ENCODE measurements at places on chromosomes 12 and 14.

DNA sequence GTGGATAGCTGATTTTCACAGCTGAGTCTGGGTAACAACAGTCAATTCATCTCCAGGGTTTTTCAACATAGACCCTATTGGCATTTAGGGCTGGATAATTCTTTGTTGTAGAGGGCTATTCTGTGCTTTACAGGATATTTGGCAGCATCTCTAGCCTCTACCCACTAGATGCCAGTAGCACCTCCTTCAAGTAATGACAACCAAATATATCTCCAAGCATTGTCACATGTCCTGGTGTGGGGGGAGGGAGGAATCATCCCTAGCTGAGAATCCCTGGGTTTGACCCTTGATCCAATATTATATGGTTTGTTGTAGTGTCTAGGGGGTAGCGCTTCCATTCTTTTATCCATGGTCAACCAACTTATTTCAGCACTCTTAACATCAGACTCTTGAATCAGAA lies 157.2 kb downstream of the ANO4 start:
- DNase-seq = no peak

DNA sequence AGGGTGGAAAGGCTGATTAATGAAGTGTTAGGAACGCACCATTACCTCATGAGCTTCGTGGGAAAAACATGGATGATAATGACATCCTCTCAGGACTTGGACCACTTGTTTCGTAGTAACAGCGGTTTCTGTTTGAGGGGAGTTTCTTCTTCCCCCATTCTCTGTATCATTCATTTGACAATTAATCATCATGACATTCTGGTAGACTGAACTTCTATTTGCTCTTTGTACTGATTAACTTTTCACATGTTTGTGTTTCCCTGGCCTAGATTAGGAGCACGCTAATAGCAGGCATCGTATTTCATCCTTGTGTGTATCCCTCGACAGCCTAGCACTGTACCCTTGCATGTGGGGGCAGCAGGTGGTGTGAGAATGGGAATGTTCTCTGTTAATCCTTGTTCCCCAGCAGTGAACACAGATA lies 8.0 kb downstream of the LRRC74A start:
- DNase-seq = no peak

GRCh38 chr12:14390870-14391530 lies 25.5 kb downstream of the ATF7IP start:
- DNase-seq = peak; percentile 72

- DNase-seq = peak; percentile 71
These were observed 12.0 kb upstream of the BLTP3B start for GRCh38 chr12:100154474-100155247.

DNA sequence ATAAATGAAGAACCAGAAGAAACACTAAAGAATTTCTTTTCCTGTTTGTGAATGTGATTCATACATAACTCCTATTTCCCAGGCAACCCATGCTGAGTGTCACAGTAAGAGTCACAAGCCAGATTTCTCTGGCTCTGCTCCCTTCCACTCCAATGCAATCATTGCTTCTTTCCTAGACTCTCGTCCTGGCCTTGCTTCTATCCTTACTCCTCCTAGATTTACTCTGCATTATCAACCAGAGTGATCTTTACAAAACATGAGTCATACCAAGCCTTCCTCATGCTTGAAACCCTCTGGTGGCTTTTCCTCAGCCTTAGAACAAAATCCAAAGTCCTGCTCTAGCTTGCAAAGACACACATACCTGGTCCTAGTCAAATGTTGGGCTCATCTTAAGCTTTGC lies 13.3 kb downstream of the IL22 start:
- no peak for DNase-seq

DNA sequence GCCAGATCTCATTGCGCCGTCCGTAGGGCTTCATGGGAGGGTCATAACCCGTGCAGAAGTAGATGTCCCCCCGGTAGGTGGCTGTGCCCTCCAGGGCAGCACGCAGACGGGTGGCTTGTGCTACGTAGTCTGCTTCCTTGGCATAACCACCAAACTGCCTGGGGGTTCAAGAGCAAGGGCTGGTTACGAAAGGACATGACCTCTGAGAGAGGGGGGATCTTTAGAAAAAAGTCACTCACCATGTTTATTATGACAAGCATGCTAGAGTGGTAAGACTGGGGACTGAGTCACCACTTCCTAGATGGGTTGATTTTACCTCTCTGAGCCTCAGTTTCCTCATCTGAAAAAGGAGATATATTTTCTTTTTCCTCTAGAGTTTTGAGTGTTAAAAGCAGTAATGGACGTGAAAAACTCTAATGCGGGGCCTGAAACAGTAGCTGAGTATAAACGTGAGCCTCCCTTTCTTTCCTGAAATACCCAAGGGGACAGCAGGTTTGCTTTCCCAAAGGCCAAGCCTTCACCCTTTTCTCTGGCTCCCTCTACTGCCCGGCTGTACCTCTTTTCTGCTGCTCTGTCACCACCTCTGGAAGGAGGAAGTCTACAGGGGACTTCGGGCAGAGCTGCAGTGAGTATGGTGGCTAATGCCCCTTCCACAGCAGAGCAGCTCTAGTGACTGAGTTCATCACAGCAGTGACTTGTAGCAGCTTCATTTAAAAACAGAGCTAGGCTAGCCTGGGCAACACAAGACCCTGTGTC lies 23.5 kb upstream of the GPRC5D start:
- no peak for DNase-seq

- peak; percentile 83 for DNase-seq
These were observed 1.1 kb upstream of the ARG2 start for GRCh38 chr14:67618617-67619063.

GRCh38 chr12:30896461-30896860 lies 30.1 kb upstream of the TSPAN11 start:
- DNase-seq = no peak

DNA sequence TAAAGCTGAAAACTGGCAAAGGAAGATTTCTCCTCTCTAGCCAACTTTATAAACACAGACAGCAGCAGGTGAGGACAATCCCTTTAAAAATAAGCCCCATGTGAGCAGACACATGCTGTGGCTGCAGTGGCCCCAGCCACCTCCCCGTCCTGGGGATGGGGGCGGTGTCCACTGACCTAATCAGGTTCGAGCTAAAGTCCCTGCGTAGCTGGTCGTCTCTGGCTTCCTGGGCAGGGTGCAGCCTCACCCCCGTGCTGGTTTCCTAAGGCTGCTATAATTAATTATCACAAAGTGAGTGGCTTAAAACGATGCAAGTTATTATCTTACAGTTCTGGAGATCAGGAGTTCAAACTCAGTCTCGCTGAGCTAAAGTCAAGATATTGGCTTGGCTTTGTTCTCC lies 1.0 kb downstream of the BDKRB1 start:
- no peak for DNase-seq

GRCh38 chr12:109613649-109614455 lies 40.3 kb downstream of the MVK start:
- DNase-seq = no peak

DNA sequence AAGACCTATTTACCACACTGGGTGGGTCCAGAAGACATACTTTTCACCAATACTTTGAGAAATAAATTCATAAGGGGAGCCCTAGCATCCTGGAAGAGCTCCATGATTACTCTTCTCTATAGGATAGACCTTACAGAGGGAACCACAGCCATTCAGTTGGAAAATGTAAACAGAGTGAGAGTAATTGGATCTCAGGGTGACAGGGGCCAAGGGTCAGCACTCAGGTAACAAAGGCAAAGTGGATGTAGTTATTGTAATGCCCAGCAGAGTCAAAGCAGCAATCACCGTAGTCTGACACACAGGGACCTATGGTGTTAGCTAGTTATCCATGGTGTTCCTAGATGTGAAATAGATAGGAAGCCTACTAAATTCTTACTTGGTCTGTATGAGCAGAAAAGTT lies 10.8 kb upstream of the GTF2A1 start:
- DNase-seq = no peak

GRCh38 chr14:73438993-73439392 lies 19.4 kb downstream of the NUMB start:
- DNase-seq = no peak

DNA sequence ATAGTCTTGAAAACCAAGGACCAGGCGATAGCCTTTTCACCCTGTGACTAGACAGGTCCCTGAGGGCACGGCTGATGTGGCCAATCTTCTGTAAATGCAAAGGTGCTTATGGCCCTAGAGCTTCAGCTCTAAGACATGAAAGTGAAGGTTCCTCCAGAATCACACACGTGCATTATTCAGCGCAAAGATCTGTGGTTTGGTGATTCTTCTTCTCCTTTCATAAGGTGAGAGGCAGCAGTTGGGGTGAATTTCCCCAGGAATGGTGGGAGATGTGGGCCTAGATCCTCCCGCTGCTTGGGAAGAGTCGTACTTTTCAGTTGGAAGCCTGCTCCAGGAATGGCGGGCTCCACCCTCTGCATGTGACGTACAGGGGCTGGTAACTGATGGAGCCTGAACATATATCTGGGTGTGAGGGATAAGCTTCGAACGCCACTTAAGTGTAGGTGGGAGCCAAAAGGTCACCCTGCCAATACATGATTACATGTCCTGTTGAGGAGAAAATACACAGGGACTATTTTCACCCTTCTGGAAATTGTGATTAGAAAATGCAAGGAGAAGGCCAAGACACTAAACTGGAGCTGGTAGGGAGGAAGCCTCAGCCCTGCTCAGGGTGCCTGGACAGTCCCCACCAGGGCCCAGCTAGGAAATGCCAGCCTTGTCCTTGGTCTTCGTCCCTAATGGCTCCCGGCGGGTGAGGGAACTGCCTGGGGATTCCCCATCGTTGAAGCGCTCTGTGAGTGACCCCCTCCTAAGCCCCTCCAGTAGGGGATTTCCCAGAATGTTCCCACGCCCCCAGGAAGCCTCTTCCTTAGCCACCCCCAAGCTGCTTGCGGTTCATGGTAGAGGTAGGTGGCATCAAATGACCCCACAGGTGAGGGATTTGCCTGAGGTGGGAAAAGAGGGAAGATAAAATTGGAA lies 17.6 kb downstream of the BATF start:
- DNase-seq = peak; percentile 52

GRCh38 chr12:71536939-71537622 lies 97.5 kb downstream of the LGR5 start:
- no peak for DNase-seq

DNA sequence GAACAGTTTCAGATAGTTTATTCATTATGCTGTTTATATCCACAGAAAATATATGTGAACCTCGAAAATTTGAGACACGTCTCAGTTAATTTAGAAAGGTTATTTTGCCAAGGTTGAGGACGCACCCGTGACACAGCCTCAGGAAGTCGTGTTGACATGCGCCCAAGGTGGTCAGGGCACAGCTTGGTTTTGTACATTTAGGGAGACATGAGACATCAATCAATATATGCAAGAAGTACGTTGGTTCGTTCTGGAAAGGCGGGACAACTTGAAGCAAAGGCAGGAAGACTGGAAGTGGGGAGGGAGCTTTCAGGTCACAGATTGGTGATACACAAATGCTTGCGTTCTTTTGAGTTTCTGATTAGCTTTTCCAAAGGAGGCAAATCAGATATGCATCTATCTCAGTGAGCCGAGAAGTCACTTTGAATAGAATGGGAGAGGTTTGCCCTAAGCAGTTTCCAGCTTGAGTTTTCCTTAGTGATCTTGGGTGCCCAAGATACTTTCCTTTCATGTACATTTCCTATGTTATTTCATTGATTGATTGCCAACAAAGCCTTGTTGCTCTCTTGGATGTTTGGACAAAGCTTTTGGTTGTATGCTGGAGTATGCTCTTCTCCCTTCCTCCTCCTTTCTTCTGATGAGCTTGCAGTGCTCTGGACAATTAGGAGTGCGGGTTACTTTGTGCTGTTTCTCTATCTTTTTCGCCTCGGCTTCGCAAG lies 3.2 kb downstream of the SNAPC1 start:
- DNase-seq = no peak

- DNase-seq = no peak
These were observed 69.6 kb upstream of the AEBP2 start for GRCh38 chr12:19369691-19370148.

Measured in CD4-positive, alpha-beta T cell treated with Interleukin-4 for 4 hours (primary cell).